ENCODE measurements at places on chromosomes 11 and 22.

- DNase-seq = no peak
These were observed 75.2 kb upstream of the TOP3B start for GRCh38 chr22:22057617-22058378.

DNA sequence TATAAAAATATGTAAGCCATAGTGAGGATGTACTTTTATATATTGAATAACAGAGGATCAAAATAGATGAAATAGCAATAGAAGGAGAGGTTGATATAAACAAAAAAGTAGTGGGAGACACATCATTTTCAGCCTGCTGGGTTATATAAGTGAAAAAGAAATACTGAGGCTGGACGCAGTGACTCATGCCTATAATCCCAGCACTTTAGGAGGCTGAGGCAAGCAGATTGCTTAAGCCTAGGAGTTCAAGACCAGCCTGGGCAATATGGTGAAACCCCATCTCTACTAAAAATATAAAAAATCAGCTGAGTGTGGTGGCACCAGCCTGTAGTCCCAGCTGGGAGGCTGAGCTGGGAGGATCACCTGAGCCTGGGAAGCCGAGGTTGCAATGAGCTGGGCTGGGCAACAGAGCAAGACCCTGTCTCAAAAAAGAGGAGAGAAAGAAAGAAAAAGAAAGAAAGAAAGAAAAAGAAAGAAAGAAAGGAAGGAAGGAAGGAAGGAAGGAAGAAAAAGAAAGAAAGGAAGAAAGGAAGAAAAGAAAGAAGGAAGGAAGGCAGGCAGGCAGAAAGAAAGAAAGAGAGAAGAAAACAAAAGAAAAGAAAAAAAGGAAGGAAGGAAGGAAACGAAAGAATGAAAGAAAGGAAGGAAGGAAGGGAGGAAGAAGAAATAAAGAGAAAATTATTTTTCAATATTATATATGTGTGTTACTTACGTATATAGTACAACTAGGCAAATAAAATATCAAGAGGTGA is 7.0 kb upstream of the P2RY2 start:
- no peak for DNase-seq

DNA sequence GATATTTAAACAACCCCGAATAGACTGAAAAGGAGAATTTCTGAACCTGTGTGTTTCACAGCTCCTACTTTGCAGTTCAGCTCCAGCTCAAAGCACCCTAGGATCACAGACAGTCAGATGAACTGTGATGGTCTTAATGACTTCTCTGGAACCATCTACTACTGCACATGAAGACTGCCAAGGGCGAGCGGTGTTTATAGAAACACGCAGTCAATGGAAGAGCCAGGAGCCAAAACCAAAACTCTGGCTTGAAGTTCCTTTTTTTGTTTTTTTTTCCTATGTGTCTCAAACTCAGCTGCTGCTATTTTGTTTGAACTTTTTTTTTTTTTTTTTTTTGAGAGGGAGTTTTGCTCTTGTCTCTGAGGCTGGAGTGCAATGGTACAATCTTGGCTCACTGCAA is 382.6 kb upstream of the SYN3 start:
- DNase-seq = no peak

GRCh38 chr11:43832536-43832935 is 48.1 kb upstream of the ALKBH3 start:
- DNase-seq = no peak

DNA sequence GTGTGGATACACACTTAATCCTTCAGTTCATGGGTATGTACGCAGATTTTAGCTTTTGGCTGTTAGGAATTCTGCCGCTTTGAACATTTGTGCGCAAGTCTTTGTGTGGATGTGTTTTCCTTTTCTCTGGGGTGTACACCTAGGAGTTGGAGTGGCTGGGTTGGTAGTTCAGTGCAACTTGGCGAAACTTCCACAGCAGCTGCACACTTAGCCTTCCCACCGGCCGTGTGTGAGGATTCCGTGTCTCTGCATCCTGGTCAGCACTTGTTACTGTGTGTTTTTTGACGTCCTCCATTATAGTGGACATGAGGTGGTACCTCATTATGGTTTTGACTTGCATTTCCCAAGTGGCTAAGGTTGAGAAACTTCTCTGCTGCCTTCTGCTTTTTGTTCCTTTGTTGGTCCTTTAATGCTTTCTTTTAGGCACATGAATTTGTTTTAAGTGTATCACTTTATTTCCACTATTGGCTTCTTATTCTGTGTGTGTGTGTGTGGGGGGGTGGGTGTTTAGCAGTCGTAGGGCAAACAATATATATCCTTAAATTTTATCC is 72.1 kb upstream of the SLC25A18 start:
- DNase-seq = no peak

DNA sequence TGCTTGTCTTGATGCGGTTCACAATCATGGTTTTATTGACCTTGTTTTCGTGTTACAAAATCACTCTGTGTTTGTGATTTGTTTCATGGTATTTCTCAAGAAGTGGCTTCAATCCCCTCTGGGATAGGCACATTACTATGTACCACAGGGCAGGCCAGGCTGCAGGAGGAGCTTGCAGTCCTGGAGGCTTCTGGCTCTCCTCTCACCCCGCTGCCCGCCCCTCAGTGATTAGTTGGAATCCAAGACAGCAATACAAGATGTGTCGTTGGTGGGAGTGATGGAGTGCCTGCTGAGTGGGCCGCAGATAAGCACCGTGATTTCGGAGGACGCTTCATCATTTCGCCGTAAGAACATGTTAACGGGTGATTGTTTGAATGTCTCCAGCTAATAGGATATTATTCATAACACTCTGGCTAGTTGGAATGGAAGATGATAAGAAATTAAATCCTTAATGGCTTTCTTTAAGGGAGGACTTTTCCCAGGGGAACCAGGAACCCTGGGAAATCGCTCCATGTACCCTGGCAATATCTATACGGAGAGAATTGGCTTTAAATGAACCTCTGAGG is 384.4 kb downstream of the MIAT start:
- no peak for DNase-seq

DNA sequence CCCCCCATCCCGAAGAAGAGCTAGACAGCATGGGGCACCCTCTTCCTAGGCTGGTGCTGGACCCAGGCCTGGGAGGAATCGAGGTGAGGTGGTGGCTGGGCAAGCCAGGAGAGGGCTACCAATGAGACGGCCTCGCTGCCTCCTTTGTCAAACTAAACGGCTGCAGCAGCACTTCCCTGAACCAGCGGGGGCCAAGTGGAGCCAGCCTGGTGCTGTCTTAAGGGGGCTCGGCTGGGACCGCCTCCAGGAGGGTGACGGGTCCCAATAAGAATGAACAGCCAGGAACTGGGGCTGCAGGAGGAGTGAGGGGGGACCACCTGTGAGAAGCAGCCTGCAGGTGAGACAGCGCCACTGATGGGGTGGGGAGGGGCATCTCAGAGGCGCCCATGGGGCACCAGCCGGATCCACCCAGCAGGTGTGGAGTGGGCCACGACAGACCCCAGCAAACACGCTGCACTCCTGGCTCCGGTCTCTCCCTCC is 17.1 kb downstream of the IFT27 start:
- DNase-seq = no peak

DNA sequence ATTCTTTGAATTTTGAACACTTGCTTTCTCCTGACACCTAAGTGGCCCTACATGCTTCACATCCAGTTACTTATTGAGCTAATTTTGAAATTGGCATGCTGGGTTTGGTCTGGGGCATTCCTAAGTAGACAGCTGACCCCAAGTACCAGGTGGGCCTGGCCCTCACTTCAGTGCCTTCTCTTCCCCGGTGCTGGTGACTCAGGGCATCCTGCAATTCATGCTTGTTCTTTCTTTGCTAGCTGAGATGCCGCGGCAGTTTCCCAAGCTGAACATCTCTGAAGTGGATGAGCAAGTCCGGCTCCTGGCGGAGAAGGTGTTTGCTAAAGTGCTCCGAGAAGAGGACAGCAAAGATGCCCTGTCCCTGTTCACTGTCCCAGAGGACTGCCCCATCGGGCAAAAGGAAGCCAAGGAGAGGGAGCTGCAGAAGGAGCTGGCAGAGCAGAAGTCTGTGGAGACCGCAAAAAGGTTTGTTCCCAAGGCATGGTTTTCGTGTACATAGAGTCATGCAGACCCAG is 6.3 kb downstream of the AMPD3 start:
- no peak for DNase-seq

DNA sequence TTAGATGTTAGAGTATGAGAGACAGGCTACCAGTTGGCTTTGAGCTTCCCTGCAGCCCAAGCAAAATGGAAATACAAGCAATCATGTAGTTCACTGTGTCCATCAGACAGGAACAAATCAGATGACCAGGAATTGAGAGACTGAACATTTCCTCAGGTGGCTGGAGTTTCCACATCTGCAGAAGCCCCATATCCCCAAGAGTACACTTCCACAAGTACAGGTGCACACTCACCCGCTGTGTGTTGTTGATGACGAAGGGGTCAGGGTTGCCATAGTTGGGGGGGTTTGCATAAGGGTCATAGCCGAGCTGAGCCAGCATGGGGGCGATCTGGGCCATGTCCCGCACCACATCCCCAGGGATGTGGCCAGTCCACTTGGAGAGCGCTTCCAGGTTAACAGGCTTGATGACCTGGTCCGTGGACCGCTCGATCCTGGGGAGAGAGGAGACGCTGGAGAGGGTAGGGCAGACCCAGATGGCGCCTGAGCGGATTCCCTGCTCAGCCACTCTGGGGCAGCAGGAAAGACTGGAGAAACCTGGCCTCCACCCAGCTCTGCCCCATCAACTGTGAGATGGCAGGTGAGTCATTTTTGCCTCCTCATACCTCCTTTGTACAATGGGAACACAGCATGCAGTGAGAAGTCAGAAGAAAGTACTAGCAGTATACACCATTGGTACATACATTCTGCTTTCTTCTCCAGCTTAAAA is 23.9 kb upstream of the TFIP11 start:
- DNase-seq = no peak

- DNase-seq = peak; percentile 94
These were observed 143.4 kb downstream of the C11orf91 start for GRCh38 chr11:33557201-33557600.

- peak; percentile 76 for DNase-seq
These were observed 32.0 kb downstream of the TRIM66 start for GRCh38 chr11:8650401-8650990.

DNA sequence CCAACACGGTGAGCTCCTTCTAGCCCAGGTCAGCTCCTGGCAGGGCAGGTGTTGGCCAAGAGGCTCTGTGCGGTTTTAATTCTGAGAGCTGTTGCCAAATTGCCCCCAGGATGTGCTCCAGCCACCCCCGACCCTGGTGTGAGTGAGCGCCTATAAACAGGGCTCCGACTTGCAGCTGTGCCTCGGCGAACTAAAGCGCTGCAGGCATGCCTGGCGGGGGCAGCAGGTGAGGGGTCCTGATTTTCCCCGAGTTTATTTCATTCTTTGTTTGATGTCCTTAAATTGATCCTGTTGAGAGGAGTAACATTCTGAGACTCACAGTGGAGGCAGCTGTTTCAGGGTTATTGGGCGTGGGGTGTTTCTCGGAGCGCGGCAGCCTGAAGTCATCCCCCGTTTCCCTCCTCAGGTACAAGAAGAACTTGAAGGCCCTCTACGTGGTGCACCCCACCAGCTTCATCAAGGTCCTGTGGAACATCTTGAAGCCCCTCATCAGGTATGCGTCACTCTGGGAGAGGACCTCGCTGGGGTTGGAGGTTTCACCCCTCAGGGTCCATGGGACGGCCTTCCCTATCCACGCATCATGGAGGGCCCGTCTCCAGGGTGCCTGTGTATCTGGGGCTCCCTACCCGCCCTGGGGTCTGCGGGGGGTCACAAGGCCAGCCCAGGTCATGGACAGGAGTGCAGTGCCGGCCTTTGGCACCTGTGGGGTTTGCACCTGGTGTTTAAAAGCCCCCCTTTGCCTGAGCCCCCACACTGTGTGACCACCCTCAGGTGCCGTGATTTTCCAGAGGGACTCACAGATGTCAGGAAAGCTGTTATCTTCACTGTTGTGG is 62.1 kb downstream of the ARHGAP8 start:
- DNase-seq = no peak

- peak; percentile 33 for DNase-seq
These were observed 1.4 kb downstream of the CCDC73 start for GRCh38 chr11:32792948-32793475.

GRCh38 chr11:117300773-117301172 is 9.6 kb downstream of the BACE1-AS start:
- no peak for DNase-seq

- peak; percentile 85 for DNase-seq
These were observed 2.8 kb downstream of the PDXP start for GRCh38 chr22:37661160-37661924.

- no peak for DNase-seq
These were observed 27.3 kb downstream of the ARRB1 start for GRCh38 chr11:75324189-75324588.

DNA sequence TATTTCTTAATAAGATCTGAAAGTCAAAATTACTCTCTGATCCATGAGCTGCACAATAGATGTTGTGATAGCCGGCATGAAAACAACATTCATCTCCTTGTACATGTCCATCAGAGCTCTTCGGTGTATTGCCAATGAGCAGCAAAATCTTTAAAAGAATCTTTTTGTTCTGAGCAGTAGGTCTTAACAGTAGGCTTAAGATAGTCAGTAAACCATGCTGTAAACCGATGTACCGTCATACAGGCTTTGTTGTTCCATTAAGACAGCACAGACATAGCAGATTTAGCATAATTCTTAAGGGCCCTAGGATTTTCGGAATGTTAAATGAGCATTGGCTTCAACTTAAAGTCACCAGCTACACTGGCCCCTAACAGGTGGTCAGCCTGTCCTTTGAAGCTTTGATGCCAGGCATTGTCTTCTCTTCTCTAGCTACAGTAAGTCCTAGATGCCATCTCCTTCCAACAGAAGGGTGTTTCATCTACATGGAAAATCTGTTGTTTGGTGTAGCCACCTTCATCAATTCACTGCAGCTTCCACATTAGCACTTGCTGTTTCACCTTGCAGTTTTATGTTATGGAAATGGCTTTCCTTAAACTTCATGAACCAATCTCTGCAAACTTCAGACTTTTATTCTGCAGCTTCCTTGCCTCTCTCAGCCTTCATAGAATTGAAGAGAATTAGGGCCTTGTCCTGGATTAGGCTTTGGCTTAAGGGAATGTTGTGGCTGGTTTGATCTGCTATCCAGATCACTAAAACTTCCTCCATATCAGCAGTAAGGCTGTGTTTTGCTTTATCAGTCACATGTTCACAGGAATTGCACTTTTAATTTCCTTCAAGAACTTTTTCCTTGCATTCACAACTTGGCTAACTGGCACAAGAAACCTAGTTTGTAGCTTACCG is 28.4 kb downstream of the RRP8 start:
- no peak for DNase-seq

DNA sequence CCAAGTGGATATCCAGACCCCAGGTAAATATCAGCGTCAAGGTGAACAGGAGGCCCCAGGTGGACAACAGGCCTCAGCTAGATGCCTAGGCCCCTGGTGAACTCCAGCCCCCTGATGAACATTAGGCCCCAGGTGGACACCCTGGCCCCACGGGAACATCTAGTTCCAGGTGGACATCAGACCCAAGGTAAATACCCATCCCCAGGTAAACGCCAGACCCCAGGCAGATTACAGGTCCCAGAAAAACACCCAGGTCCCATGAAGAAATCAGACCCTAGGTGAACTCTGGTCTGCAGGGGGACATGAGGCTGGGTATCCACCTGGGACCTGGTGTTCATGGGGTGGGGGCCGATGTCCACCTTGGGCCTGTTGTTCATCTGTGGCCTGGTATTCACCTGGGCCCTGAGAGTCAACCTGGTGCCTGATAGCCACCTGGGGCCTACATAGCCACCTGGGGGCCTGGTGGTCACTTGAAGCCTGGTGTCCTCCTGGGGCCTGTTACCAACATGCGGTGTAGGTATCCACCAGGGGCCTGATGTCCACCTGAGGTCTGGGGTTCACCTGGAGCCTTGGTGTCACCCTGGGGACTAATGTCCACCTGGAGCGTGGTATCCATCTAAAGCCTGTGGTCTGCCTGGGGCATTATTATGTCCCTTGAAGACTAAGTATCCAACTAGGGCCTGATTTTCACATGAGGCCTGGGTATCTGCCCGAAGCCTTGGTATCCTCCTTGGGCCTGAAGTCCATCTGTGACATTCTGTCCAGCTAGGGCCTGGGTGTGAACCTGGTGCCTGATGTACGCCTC is 56.8 kb upstream of the SEPTIN5 start:
- no peak for DNase-seq
